ENCODE measurements at places on chromosomes 2 and 18.

- DNase-seq = no peak
Observed at GRCh38 chr2:56309626-56310170, 125.9 kb downstream of the CCDC85A start.

DNA sequence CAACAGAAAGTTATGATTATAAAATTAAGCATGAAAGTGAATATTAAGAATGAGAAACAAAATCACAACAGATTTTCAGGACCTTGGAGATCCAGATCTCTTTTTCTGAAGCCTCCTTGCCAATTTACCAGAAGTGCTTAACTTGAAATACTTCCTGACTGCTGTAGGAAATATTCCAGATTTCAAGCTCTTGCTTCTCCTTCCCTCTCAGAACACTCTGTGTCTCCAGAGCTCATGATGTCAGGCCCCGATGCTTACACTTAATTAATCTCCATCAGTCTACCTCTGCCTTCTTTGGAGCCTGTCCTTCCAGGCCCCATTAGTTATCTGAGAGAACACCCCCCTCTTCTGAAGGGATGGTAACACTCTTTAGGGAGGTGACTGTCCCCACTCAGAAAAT lies 20.7 kb upstream of the NT5C1B start:
- DNase-seq = no peak

DNA sequence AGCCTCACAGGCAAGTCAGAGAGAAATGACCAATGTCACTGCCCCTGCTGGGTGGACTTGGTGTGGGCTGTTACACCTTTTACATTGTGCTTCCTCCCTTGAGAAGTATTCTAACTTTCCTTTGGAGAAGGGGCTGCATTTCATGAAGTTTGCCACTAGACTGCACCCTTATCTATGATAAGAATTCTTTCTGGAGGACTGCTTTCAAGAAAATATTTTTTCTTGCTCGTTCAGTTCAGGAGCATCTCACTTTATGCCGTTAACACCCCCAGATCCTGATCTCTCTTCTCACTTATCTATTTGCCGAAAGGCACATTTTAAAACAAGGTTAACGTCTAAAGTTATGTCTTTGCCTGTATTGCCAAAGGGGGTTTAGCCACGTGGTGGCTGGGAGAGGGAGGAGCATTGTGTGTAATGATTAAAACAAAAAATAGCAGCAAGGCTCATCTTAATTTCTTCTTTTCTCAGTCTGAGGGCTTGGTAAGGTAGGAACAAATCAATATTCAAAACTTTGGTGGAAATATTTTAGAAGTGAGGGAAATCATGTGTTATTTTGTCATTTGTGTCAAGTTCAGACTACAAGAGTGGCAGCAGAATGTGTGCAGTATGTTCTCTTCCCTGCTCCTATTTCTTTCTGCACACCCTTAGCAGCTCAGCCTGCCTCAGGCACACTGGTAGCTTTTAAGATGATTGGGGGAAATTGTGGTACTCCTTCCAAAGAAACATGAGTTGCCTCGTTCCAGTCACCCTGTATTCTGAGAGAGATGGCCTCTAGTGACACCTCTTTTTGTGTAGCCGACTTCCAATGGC lies 1.6 kb upstream of the IGFBP5 start:
- DNase-seq = no peak

- no peak for DNase-seq
Observed at GRCh38 chr2:215439980-215440512, 4.2 kb upstream of the FN1 start.

DNA sequence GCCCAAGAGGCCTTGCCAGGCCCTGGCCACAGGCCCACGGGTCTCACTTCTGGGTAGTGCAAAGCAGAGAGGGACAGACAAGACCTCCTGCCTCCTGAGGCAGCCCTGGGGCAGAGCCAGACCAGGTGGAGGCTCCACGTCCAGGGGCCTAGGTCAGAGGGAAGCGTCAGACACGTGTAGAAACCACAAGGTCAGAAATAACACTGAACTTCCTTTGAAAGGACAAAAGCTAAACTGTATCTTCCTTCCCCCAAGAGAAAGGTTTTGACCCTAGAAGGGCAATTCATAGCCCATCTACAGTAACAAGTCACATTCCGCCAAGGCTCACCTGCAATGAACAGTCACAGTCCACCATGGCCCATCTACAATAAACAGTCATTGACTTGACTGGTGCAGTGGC lies 17.9 kb downstream of the SDC1 start:
- no peak for DNase-seq

GRCh38 chr18:47899107-47899840 lies 31.2 kb downstream of the SMAD2 start:
- DNase-seq = no peak

- no peak for DNase-seq
Observed at GRCh38 chr2:23519334-23519651, 134.3 kb downstream of the KLHL29 start.

DNA sequence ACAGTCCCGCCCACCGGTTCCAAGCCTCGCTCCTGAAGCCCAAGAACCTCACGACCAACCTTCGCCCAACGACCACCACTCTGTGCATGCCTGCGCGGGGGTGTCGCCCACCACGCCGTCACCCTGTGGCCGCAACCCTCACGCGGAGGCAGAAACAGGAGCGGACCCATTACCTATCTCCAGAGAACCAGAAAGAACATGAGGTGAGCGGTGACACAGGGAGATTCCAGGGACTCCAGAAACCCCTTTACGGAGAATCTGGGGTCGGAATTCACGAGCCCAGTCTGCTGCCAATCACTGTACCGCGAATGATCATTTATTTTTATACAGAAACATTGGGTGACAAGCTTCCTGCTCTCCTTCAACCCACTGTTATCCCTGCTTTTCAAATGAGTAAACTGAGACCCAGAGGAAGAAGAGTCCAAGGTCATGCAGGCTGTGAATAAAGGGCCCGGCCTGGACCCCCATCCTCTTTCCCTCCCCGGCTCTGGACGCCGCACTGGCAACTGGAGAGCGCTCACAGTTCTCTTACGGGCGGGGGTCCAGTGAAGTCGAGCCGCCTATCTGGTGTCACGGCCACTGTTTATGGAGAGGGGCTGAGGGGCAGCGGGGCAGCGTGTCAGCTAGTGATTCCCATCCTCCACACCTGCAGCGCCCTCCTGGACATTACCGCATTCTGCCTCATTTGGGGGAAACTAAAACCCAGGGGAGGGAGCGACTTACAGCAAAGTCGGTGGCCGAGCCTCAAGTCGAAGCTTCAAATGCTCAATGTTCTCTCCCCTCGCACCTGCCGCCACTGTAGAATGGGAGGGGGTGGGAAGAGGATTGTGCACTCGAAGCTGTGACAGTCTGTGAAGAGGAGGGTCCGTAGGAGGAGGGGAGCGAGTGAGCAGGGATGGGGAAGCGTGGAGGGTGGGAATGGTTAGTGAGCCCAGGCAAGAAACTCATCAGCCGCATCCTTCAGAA lies 723 bp upstream of the SLC30A3 start:
- DNase-seq = no peak

- DNase-seq = no peak
Observed at GRCh38 chr2:73716543-73717250, 20.4 kb downstream of the TPRKB start.

GRCh38 chr2:929011-929735 lies 21.5 kb upstream of the SNTG2 start:
- no peak for DNase-seq

DNA sequence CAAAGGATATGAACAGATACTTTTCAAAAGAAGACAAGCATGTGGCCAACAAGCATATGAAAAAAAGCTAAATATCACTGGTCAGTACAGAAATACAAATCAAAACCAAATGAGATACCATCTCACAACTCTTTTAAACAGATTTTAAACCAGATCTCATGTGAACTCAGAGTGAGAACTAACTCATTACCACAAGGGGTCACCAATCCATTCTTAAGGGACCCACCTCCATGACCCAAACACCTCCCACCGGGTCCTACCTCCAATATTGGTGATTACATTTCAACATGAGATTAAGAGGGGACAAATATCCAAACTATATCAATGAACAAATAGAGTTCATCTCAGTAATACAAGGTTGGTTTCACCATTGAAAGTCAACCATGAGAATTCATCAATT lies 319.8 kb upstream of the GULP1 start:
- DNase-seq = no peak

DNA sequence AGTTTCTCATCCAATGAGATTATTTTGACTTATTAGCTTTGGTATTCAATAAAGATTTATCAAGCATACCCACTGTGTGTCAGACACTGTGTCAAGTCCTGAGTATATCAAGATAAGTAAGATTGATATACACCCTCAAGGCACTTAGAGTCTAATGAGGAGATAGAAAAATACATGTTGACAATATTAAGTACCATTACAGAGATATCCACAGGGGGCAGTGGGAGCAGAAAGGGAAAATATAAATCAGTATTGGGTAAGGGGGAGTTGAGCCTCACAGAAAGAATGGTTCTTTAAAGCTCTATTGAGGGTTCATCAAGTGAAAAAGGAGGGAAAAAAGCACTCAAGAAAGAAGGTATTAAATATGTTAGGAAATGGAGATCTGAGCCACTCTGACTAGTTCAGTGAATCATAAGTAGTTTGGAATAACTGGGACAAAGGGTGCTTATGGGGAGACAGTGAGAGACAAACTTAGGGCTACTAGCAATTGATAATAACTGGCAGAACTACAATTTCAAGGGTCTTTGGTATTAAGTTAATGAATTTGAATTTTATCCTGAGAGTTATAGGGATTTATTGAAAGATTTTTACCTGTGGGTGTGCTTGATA lies 45.5 kb upstream of the SLC8A1 start:
- no peak for DNase-seq

DNA sequence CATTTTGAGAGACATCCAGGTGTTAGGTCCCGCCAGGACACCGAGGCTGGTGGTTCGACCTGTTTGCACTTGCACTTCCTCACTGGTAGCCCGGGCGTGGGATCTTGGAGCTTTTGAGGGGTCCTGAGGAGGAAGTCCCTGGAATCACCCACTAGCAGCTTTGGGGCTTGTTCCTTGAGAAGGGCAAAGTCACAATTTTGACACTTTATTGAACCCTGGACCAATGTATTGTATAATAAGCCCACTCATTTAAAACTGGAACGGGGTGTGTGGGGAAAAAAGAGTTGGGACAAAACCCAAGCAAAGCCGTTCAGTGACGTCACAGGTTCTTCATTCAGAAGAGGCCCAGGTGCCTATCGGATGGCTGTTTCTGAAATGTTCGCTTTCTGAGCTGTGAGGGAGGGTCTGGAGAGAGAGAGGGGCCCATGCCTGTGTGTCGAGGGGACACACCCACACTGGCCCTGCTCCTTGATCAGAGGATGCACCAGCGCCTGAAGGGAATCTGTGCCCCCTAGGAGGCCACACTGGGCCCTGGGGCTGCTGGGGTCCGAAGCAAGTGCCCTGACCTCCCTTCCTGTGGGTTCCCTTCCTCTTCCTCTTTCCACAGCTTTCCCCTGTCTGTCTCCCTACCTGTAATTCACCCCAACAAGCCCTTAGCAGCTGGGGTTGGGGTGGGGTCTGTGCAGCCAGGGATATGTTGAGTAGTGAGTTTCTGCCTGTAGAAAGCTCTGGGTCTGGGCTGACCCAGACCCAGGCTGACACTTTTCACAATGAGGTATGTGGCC lies 2.6 kb downstream of the LPIN1 start:
- DNase-seq = no peak

Data from Panc1 (cell line).